Progenitor cell of endocrine pancreas (in vitro differentiated cells): ENCODE measurements at places on chromosomes 2 and 18. TPM values are rescaled to one million over a fixed set of nuclear protein-coding genes. Genes with fewer than 3 reads are reported as not detected.

DNA sequence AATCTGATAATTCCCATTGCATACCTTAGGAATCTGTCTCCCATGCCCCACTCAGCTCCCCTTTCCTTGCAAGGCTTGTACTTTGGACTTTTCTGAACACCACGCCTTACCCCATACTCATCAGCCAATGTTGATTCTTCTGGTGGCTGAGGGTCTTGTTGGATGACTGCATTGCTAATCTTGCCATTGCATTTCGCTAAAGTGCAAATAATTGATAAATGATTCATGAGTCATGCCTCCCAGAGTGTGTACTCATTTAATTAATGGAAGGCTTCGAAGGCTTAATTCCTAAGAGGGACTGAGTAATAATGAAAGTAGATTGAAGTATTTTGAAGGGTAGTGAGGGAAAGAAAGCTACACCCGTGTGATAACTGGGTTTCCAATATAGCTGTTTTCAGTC is 28.0 kb upstream of the PPP1R1C start:
- DNase-seq, result no peak

GRCh38 chr2:168490946-168491605 is 35.0 kb downstream of the CERS6 start:
- DNase-seq, result no peak

CNGA3 gene
- total RNA-seq, result 5.3 and 5.5 TPM in 2 replicates

NETO1 gene
- 52.4 and 57.5 TPM in 2 replicates for total RNA-seq

DNA sequence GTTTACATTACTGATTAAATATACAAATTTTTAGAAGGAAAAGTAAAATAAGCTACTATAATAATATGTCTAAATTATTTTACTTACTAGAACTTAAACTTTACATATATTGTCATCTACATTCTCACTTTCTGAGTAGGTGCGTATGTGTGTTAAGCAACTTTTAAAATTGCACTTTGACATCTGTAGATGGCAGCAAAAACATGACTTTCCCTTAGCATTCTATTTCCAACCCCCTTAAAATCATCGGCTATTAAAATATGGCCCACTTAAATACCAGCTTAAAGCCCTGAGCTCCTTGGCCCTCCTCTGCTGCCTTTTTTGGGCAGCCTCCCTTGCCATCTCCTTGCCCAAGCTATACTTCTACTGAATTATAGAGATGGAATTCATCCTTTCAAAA is 78.0 kb downstream of the UPP2 start:
- no peak for DNase-seq

DNA sequence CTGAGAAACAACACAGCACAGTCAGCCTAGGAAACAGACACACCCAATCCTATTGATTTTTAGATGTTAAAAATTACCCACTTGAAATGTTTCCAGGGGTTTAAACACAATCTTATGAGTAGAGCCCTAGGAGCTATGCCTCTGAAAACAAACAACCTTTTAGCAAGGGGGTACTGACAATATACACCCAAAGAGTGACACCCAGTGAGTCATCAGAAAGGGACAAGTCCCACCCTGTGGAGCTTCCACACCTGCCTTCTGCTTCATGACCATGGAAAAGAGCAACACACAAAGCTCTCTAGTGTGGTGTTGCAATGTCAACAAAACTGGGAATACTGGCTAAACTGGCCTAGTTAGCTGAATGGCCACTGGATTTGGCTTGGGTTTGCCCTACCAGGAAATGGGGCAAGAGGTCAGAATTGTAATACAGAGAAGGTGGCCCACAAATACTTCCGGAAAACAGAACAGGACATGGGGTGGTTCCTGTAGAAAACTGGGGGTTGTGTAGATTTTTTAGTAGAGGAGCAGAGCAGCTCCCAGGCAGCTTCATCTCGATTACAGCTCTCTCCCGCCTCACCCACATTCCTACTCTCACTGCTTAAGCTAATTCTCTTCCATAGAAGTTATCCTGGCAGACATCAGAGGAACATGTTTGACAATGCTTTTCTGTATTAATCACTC is 98.2 kb downstream of the GAREM1 start:
- DNase-seq, result peak; percentile 12

SYT4 gene
- 4.6 and 4.8 TPM in 2 replicates for total RNA-seq

- DNase-seq, result no peak
Observed at GRCh38 chr18:34633368-34633767, 76.7 kb upstream of the DTNA start.

DCAF17 gene
- 25.8 and 26.0 TPM in 2 replicates for total RNA-seq

- no peak for DNase-seq
Observed at GRCh38 chr18:24913507-24914170, 438.3 kb downstream of the ZNF521 start.

DNA sequence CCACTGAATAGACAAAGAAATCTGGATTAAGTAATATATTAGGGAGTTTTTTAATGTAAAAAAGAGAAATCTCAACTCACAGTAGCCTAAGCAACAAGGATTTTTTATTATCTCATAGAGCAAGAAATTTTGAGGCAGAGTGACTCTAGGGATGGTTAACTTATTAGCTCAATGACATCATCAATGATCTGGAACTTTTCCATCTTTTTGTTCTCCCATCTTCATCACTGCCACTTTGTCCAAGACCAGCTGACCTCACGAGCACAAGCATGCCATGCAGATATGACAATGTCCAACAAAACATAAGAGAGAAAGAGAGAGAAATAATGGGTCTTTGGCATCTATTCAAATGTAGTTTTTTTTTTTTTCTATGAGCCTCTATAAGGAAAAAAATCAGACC is 211.8 kb upstream of the RND3 start:
- DNase-seq, result no peak

GRCh38 chr18:45626330-45627203 is 11.3 kb downstream of the SLC14A2 start:
- no peak for DNase-seq

SPR gene
- 24.2 and 25.5 TPM in 2 replicates for total RNA-seq

GRCh38 chr2:96680561-96681141 is 38.1 kb downstream of the FER1L5 start:
- DNase-seq, result no peak

- no peak for DNase-seq
Observed at GRCh38 chr18:48530399-48531081, 8.3 kb upstream of the CTIF start.

GRCh38 chr2:151575338-151575737 is 158.9 kb downstream of the NEB start:
- DNase-seq, result no peak

TTN gene
- 12.2 and 17.3 TPM in 2 replicates for total RNA-seq

DSG4 gene
- not detected in 2 replicates for total RNA-seq

DNA sequence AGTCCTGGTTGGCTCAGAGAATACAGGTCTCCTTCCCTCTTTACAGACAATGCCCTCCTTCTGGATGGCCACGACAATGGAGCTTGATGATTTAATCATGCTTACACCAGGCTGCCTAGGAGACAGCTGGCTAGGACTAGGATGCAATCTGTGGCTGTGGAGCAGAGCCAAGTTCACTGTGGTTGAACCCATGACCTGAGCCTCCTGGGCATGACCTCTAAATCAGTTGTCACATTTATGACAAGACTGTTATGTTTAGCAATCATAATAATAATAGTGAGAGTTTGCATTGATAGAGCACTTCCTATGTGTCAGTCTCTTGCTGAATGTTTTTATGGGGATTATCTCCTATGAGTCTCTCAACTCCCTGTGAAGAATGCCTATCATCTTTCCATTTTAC is 244.1 kb downstream of the ICOS start:
- no peak for DNase-seq

GRCh38 chr2:227606476-227606875 is 7.8 kb downstream of the SCYGR2 start:
- DNase-seq, result no peak

SAG gene
- total RNA-seq, result not detected in 2 replicates

DNA sequence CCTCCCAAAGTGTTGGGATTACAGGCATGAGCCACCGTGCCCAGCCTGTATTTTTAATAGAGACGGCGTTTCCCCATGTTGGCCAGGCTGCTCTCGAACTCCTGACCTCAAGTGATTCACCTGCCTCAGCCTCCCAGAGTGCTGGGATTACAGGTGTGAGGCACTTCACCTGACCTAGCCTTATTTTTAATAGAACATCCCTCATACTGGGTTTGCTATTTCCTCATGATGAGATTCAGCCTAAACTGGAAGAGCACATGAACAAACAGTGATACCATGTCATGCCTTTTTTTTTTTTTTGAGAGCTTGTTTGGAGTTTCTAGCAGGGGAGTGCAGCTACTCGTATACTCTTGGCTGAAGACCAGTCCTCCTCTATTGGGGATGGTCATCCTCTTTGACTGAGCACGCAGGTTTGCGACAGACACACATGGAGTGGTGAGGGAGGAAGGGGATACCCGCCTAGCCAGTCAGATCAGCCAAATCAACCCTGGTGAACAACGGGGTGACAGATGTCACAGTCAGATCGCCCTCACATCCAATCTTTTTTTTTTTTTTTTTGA is 67.6 kb downstream of the USP37 start:
- no peak for DNase-seq

RGPD3 gene
- total RNA-seq, result 0.07 and 0.38 TPM in 2 replicates

- no peak for DNase-seq
Observed at GRCh38 chr2:55781542-55781941, 87.9 kb upstream of the PNPT1 start.

- DNase-seq, result no peak
Observed at GRCh38 chr2:217741381-217741955, 261.3 kb downstream of the TNS1 start.

GRCh38 chr18:41870191-41870590 is 84.8 kb upstream of the PIK3C3 start:
- no peak for DNase-seq

DNA sequence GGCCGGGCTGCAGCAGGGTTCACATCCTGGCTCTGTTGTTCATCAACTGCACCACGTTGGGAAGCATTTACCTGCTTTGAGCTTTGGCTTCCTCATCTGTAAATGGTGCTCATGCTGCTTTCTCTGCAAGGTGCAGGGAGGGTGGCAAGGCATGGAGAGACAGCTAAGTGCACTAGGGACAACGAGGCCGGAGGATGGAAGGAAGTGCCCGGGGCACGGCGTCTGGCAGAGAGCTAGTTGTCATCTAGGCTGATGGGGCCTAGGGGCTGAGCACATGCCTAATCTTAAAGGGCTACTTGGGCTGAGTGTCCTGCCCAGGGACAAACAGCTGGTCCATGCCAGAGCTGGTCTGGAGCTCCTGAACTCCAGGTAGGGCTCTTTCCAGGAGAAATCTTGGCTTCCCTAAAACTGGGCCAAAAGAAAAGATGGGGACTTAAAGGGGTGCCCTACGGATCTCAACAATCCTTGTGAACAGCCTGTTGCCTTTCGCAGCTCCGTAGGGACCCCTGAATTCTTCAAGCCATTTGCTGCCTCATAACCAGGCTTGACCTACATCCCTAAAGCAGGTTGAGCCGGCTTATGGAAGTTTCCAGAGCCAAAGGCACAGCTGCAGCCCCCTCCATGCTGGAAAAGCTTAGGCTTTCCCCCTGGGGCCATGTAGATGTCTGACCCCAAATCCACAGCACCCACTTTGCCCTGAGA is 130.8 kb downstream of the SMAD7 start:
- no peak for DNase-seq

DNA sequence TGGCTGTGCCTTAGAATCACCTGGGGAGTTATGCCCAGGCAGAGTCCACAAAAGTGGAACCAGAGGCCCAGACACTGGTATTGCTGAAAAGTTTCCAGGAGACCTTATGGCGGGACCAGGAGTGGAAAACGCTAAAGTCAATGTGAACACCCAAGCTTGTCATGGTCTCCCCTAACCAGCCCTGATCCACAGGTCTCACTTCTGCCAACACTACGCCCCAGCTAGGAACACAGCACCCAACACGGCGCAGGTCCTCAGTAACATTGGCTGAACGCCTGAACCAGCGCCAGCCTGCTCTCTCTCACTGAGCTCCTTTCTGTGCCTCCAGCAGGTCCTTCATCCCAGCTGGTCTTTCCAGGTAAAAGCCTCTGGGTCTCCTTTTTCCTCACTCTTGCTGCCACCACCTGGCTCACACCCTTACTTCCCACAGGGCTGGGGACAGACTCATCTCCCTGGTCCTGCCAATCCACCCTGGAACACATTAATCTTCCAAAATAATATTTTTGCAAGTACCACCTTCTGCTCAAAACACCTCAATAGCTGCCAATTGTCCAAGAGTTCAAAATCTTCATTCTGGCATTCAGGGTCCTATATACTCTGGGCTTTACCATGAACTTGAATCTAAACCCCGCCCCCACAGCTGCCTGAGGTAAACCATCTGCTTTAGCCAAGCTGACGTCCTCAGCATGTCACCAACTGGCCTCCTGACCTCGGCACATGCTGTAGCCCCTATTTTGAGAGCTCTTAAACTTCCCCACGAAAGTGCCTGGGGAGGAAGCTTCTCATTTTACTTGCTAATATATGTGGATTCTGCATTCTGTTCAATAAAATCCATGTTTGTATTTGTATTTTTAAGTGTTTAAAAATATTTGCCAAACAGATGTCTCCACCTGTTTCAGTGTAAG is 34.6 kb downstream of the ADCY3 start:
- no peak for DNase-seq

- no peak for DNase-seq
Observed at GRCh38 chr2:191676790-191677645, 918 bp upstream of the NABP1 start.

DNA sequence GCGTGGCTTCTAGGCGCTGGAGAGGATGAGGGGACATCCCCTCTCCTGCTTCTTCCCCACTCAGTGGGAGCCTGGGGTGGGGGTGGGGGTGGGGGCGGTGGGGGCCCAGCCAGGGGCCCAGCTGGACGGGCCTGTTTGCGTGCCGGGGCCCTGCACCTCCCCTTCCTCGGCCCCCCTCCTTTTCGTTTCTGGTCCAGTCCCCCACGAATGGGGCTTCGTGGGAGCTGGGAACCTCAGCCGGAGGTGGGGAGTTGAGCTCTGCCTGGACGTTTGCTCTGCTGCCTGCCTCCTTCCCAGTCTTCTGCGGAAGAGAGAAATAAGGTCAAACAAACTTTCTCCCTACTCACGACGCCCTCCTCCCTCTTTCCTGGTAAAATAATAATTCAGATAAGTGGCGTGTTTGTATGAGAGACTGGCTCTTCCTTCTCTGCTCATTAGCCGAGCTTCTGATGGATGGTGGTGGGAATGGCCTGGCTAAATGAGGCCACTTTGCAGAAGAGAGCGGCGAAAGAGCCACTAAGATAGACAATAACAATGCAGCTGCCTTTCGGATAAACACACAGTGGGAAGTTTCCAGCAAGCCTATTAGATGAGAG is 782 bp downstream of the MTA3 start:
- DNase-seq, result no peak

DNA sequence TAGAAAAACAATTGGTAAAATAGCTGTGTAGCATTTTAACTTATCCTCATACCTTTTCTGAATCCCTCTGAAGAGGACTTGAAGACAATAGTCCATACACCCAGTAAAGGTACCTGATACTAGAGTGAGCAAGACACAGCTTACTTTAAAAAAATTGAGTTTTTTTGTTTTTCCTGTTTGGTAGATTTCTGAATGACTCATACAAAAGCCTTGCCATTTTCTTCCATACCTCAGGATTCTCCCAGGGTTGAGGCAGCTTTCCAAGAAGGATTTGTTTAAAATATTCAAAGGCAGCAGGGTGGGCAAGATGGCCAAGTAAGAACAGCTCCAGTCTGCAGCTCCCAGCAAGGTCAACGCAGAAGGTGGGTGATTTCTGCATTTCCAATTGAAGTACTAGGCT is 551.0 kb upstream of the LRATD1 start:
- no peak for DNase-seq

CDCA7 gene
- 19.3 and 22.3 TPM in 2 replicates for total RNA-seq

- peak; percentile 27 for DNase-seq
Observed at GRCh38 chr2:157874997-157875640, 1.0 kb downstream of the ACVR1 start.

GRCh38 chr2:122705746-122706145 is 950.3 kb downstream of the TSN start:
- DNase-seq, result no peak

GRCh38 chr18:62938006-62938405 is 222.7 kb downstream of the PHLPP1 start:
- no peak for DNase-seq

- no peak for DNase-seq
Observed at GRCh38 chr2:45664635-45665261, 13.3 kb downstream of the PRKCE start.

TCF23 gene
- total RNA-seq, result not detected in 2 replicates
